ENCODE measurements at places on chromosomes 5 and 9.

GRCh38 chr9:128390813-128391711 lies 19.9 kb downstream of the URM1 start:
- no peak for DNase-seq

DNA sequence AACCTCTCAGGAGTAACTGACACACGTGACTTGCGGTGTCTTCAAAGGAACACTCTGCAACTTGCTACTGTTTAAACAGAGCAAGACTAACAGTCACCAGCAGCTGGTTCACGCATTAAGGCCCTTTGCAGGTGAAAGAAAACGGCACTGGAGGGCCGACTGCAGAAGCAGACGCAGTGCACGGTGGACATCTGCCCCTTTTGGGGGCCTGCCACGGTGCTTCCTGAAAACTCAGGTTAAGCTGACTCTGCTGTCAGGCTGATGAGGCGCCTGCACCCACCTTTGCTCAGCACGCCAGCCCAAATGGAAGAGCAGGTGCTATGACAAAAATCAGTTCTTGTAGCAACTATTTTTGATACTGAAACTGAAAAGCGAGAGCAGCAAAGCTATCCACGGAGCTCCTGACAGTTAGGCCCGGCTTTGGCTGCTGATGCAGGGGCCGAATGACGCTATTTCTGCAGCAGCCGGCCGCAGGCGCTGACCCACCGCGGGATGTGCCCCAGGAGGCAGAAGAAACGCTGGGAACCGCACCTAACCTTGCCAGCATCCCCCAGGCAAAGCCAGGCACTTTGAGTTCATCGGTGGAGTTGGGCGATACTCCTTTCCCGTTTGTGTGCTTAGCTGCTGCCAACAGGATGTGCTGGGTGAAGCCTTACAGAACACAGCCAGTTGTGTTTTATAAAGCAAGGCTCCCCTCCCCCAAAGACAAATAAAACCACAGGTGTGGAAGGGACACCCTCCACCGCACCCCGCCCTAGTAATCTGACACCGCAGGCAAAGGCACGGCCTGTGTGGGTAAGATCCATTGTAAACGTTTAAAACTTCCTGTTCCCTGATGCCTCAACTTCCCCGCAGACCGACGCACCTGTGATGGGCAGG lies 21.1 kb upstream of the TERT start:
- DNase-seq = no peak

DNA sequence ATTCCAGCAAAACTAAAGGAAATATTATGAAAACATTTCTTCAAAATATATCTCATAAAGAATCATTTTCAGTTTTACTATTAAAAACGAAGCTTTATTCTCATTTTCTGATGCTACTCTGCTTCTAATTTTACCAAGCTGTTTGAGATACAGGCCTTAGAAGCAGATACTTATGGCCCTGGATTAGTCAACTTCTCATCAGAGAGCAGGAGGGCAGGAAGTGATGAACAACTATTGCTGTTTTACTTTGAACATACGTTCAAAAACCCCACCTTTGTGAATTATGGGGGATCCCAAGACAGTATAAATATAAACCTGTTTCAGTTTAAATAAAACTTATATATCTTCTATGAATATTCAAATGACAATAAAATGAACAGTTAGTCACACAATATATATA lies 16.0 kb downstream of the MPDZ start:
- DNase-seq = no peak

- no peak for DNase-seq
Observed at GRCh38 chr5:65863747-65864146, 62.6 kb upstream of the ERBIN start.

All from liver (tissue), 10 donors.